ENCODE measurements at places on chromosomes 3 and 15.

DNA sequence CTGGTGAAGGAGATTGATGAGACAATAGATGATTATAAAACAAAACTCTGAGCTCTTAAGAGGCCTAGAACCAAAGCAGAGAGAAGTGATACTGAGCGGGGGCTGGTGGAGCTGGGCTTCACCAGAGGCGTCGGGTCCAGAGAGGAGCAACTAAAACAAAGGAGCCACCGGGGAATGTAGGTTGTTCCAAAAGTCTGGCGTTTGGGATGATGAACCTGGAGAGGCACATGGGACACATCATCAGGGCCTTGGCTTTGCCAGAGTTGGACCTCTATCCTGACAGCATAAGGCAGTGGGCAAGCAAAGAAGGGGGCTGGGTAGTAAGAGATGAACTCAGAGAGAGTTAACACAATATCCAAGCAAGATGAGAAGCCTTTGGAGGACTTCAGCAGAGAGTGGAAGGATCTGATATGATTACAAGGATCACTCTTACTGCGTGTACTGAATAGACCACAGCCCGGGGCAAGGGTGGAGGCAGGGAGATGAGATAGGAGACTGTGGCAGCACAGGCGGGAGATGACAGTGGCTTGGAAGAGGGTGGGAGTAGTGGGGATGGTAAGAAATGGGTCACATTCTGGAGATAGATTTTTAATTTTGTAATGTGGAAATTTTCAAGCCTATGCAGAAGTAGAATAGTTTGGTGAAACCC is 36.0 kb upstream of the RASA2 start:
- no peak for DNase-seq

- peak; percentile 61 for DNase-seq
Measured at GRCh38 chr3:98556164-98557130, 24.7 kb downstream of the GPR15 start.

- DNase-seq, result no peak
Measured at GRCh38 chr3:194102436-194102835, 33.5 kb upstream of the HES1 start.

- DNase-seq, result peak; percentile 38
Measured at GRCh38 chr15:91302588-91303439, 202.8 kb downstream of the SV2B start.

DNA sequence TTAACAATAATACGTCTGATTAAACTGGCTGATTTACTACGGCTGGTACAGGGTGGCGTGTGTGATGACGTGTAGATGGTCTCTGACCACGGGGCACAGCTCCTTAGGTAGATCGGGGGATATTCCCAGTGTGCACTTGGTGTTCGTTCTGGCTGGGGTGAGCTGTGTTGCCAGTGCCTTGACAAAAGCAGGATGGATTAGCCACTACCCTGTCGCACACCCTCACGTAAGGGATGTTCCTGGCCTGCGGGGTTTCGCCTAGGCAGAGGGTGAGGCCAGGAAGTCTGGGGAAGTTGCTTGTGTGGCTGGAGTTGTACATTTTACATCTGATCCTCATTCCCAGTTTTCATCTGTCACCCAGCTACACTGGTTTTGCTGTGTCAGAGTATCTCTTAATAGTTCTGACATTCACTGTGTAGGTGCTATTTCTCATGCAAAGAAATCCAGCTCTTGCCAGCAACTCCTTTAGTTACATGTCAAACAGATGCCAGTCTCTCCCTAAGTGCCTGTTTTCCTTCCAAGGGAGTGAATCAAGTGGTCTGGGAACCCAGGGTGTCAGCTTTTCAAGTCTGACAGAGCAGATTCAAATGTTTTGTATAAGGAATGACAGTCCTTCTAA is 66.1 kb upstream of the CCR4 start:
- no peak for DNase-seq

- DNase-seq, result no peak
Measured at GRCh38 chr3:183533412-183534132, 21.9 kb downstream of the KLHL6 start.

DNA sequence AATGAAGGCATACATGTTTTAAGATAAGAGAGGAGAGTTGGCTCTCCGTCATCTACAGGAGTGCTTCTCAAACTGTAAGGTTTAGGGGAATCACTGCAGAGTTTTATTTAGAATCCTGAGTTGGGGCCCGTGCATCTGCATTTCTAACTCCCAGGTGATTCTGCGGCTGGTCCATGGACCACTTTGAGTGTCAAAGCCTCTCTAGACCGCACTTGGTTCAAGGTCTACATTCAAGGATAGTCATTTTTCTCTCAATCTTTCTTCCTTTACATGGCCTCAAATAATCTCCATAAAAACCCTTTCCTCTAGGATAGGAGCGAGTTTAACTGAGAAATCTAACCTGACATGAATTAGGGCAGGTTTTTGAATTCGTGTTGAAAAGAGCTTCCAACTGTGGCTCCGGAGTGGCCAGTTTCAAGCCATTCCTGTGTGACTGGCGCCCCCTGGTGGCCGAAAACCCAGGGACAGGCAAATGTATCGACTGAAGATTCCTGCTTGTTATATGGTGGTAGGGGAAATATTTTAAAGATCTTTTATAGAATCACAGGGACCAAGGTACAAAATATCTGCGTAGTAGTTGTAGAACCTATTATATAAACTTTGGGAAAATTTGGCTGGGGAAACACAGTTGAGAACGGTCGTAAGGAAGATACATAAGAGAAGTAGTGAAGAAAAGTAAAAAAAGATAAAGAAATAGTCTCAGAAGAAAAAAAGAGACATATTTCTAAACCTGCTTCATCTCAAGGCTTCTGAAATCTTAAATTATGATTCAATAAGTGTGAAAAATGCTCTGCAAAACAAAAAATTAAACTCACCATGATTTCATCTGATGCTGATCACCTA is 11.9 kb downstream of the GABRR3 start:
- peak; percentile 35 for DNase-seq

DNA sequence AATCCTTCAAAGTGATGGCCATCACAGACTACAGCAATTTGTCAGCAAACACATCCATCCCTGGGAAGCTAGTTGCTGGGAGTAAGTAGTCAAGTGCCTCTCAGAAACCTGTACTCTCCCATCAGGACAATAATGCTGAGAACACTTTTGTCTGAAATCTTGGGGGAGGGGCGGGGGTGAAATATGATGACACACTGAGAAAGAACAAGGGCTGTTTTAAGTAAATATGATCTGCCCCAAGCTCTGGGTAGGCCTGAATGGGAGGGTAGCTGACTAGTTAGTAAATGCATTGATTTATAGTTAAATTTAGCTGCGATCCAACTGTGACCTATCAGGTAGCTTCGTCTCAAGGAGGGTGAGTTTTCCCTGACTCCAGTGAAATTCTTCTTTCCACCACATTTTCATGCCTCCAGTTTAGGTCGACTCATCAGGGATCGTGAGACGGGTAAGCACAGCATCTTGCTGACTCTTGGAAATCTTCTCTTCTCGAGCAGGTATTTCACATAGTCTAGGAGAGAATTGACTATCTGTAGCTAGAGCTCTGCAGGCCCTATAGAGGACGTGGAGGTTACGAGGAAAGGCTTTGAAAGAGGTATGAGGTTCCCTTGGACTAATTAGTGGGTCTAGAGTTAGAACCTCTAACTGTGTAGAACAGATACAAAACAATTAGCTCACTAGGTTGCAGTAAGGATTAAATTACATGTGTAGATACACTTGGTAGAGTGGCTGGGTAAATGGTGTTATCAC is 213.4 kb upstream of the SLC2A2 start:
- DNase-seq, result no peak

DNA sequence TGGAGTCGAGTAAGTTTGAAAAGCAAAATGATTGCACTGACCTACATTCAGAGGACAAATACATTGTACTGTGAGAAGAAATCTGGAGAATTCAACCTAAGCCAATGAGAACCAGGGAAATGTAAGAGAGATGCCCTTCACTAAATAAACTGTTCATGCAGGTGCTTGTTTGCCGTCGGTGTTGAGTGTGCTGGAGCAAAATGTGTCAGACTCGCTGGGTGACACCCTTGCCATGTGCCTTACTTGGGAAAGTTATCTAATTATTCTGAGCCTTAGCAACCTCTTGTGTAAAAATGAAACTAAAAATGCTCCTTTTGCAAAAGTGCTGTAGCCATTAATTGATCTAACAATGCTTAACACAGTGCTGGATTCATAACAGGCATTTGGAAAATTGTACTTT is 140.4 kb downstream of the GABRB3 start:
- no peak for DNase-seq

DNA sequence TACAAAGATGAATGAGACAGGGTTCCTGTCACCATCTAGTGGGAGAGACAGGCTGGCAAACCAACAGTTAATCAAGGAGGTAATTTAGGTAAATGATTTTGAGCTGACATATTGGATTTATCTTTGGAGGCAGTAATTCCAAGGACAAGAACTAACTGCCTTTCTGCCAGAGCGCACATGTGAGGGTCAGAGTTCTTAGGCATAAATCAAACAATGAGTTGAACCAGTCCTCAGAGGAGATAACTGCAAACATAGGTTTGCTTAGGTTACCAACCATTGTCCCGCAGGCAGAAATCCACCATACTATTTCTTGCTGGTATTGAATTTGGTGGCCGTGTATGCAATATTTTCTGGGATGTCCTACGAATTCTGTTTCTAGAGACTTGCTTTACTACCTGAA is 14.2 kb upstream of the PPP1R2 start:
- DNase-seq, result no peak

GRCh38 chr15:42119446-42119760 is 25.0 kb upstream of the PLA2G4D start:
- no peak for DNase-seq

- DNase-seq, result peak; percentile 74
Measured at GRCh38 chr15:74615508-74616365, at the start of gene CLK3. Gene CLK3, plus strand, starts transcription at chr15:74615836. Its CDS starts 3,361 bp downstream, at chr15:74619197.

DNA sequence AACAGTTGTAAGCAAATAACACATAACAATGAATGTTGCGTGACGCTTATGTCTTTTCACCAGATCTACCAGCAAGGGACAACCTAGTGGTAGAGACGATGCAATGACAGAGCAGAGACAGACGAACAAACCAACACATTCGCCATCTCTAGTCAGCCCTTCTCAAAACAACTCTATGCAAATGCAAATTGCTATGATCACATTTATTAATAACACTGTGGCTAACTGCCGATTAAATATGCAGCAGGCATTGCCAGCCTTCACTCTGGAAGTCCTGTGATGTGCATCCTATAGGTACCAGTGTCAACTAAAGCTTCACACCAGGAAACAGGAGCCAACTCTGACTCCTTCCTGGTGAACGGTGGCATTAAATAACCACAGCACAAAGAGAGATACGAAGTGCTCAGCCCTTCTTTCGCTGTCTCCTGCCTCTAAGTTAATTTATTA is 94.2 kb downstream of the FOXP1 start:
- no peak for DNase-seq

GRCh38 chr3:162865466-162865865 is 1368.9 kb downstream of the OTOL1 start:
- DNase-seq, result no peak

GRCh38 chr3:53024315-53024714 is 21.6 kb downstream of the SFMBT1 start:
- DNase-seq, result no peak

DNA sequence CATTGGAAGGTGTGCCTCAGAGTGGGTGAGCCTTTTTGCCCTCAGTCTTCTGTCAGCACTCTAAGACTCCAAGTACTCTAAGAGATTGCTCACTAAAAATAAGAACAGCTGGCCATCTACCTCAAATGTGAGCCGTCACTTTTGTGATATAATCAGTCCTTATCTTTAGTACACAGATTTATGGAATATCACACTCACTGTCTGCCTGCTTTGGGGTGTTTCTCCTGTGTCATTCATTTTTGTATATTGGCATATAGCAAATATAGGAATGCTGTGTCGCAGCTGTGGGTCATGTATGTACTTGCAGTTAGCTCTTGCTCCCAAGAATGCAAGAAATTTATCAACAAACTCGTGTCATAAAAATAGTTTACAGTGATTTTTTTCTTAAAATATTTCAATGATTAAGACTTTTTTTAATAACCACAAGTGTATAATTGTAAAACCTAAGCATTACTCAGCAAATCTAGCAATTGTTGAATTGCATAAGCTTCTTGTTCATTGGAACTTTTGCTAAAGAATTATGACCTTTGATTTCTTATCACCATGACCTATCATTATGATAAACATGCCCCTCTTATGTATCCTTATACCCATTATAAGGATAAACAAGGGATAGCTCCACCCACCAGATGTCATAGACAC is 18.8 kb downstream of the SETD5 start:
- peak; percentile 10 for DNase-seq

DNA sequence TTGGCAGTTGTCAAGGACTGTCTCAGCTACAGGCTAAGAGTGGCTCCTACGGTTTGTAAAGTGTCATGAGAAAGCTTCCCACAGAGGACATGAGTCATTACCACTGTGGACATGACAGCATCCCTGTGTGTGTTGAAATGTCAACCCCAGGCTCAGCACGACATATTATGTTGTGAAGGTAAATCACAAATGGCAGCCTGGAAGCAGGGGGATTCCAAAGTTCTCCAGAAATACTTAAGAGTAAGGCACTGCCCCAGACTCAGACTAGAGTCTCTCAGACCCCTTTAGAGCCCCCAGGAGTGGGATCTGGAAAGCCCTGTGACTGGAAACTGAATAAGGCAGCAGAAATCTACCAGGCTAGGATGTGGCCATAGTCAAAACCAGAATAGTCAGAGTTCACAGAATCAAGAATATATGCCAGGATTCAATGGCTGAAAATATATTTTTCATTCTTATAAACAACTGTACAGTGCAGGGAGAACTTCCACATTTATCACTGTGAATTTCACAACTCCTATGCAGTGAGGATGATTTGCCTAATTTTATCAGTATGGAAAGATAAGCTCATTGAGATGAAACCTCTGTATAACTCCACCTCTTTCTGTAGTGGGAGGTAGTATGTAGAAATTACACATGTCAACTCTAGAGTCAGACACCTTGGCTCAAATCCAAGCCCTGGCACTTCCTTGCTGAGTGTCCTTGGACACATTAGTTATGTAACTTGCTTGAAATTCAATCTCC is 237.1 kb upstream of the CFAP20DC start:
- DNase-seq, result peak; percentile 22

- peak; percentile 36 for DNase-seq
Measured at GRCh38 chr15:73028831-73029451, 23.3 kb upstream of the NEO1 start.

DNA sequence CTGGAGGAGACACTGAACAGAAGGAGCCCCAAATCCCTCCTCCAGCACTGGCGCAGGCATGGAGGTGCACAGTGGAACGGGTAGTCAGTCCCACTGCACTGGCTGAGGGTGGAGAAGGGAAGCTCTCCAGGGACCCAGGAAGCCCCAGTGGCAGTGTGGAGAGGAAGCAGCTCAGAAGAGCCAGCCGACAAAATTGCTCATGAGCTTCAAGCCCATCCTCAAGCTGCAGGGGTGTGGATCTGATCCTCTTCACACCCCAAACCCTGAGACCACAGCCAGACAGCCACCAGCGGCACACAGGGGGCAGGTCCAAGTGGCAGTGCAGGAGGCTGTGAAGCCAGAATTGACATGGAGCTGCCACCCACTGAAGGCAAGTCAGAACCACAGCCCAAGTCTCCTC is 32.1 kb downstream of the CYFIP1 start:
- DNase-seq, result no peak

GRCh38 chr3:108605491-108605890 is 16.0 kb downstream of the DZIP3 start:
- no peak for DNase-seq

All from astrocyte (in vitro differentiated cells and primary cell).